ENCODE measurements at places on chromosomes 16 and 17.

DNA sequence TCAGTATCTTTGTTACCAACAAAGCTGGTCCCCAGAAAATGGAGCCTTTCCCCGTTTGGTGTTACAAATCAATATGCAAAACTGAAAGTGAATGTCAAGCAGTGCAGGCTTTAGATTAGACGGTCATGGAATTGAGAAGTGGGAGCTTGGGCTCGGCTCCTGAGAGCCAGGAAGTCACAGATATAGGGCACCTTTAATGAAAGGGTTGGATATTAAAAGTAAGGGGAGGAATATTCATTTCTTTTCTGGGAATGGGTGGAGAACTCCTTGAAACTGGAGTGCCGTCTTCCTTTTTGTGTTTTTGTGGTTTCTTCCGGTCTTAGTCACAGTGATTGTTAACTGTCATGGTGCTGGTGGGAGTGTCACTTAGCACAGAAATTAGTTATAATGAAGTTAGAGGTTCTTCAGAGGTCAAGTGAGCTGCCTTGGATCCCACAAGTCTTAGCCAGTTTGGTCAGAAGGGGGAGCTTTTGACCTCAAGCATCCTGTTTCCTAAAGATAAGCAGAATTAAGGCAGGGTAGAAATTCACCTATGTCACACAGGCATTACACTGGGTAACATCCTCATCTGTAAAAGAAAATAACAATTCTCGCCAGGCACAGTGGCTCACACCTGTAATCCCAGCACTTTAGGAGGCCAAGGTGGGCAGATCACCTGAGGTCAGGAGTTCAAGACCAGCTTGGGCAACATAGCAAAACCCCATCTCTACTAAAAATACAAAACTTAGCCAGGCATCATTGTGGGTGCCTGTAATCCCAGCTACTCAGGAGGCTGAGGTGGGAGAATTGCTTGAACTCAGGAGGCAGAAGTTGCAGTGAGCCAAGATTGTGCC, 9.6 kb upstream of the EIF1 start:
- DNase-seq = no peak

GRCh38 chr17:28338056-28338768, 2.7 kb downstream of the TNFAIP1 start:
- no peak for DNase-seq

- DNase-seq = no peak
Observed at GRCh38 chr17:49965524-49965909, 3.5 kb upstream of the DLX4 start.

- DNase-seq = no peak
Observed at GRCh38 chr16:14198572-14198971, 127.5 kb downstream of the MRTFB start.

- DNase-seq = no peak
Observed at GRCh38 chr17:51398128-51398525, 137.8 kb downstream of the UTP18 start.

DNA sequence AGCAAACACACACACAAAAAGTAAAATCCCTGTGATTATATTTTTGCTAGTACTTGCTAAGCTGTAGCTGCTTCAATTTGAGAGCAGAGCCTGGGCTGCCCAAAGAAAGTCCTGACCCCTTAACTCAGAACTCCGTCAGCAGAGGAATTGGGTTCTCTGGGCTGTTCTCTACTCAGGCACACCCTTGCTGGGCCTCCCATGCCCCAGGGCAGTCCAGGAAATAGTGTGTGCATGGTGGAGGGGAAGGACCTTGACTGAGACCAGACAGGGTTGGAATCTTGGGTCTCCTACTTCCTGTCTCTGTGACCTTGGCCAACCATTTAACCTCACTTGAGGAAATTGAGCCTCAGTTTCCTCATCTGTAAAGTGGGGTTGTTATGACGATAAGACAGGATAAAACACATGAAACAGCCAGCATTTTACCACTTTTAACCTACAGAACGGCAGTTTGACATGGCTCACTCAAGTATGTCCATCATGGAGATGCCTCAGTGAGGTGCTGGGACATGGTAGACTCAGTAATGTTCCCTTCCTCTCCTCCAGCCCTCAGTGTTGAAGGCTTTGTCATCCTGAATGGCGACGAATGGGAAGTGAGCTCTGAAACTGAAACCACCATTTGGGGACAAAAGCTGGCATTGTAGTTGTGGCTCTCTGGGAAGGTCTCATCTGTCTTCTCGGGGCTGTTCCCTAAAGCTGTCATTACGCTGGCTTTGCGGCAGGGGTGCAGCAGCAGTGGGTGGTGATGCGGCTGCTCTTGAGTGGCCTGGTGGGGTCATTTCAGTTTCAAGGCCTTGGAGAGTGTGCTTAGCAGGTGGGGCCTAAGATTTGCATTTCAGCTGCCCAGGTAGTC, 74.9 kb downstream of the CMIP start:
- DNase-seq = no peak

DNA sequence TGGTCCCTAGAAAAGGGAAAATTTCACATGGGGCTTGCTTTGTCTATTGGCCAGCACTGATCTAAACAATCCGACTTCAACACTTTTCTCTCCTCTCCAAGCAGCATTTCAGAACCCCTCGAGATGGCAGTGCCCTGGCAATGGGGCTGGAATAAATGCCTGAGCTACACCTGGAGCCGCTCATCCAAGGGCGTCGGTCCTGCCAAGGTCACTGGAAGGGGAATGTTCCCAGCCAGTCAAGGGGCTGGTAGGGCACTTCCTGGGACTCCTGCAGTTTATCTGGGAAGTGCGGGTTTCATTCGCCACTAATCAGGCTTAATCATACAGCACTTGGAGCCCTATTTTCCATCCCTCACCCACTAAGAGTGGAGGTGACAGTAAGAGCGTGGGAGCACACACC, 17.1 kb downstream of the MEAK7 start:
- DNase-seq = no peak

DNA sequence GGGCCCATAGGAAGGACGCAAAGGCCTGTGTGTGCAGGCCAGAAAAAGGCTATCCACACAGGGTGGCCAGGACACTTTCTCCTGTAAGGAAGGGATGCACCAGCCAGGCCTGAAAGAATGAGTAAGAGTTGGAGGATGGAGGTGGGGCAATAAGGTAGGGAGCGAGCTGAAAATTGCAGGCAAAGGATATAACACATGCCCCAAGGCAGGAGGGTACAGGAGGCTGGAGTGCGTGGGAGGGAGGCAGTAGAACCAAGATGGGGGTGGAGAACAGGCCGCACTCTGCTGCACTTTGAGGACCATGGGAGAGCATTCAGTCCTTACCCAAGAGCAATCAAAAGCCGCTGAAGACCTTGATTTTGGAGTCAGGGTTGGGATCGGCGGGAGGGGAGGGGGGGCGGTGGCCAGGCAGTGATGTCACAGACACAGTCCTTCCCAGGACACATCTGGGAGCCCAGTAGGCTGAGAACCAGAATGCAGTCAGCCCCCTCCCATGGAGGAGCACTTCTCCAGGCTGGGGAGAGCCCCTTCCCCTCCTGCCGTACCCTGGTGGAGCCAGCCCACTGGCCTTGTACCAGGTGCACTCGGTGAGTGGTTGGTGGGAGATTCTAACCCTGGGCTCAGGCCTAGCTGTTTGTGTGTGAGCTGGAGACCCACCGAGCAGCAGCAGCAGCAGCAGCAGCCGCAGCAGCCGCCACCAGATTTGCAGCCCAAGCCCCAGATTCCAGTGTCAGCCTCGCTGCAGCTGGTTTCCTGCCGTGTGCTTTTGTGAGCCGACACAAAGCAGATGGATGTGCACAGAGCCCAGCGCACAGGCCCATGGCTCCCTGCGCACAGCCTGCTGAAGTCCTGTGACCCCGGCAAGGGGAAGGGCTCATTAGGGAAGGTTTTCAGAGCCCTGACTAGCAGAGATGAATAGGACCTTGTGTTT, 17.5 kb downstream of the ANKRD40 start:
- DNase-seq = no peak

- DNase-seq = no peak
Observed at GRCh38 chr16:17360693-17361122, 110.1 kb downstream of the XYLT1 start.

GRCh38 chr16:84749815-84750214, 50.0 kb downstream of the USP10 start:
- DNase-seq = no peak
